Kidney (tissue), 22 donors: ENCODE measurements at places on chromosomes 2 and 18.

GRCh38 chr2:207970147-207970825 lies 55.0 kb downstream of the PLEKHM3 start:
- H3K4me3 ChIP-seq, result no peak overlapping the region
- no peak overlapping the region for H3K27ac ChIP-seq
- H3K27me3 ChIP-seq, result no peaks in the 10 kb centered on the region
- H3K36me3 ChIP-seq, result no peaks in the 10 kb centered on the region

DNA sequence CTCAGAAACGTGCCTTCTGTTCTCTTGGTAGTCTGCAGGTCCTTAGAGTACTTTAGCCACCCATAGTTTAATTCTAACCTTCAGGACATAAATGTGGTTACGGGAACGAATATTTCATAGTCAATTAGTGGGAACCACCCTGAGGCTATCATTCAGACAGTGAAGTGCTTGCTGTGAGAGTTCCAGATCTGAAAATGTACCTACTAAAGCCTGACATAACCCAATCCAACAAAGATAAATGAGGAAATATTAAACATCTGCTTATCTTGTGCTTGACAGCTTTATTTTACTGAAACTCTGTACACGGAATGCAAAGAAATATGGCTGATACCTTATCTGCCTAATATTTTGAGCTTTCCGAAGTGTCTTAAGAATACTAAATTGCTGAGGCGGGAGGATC lies 43.0 kb downstream of the RAB27B start:
- no peak overlapping the region for H3K4me3 ChIP-seq
- DNase-seq, result no peak
- no peaks in the 10 kb centered on the region for H3K4me1 ChIP-seq
- no peaks in the 10 kb centered on the region for H3K27me3 ChIP-seq
- no peak overlapping the region for H3K27ac ChIP-seq
- no peaks in the 10 kb centered on the region for H3K36me3 ChIP-seq

- H3K4me1 ChIP-seq, result no peaks in the 10 kb centered on the region
- no peak overlapping the region for H3K4me3 ChIP-seq
- H3K27ac ChIP-seq, result no peak overlapping the region
These were observed 56.3 kb downstream of the OSBPL1A start for GRCh38 chr18:24341361-24341760.

DNA sequence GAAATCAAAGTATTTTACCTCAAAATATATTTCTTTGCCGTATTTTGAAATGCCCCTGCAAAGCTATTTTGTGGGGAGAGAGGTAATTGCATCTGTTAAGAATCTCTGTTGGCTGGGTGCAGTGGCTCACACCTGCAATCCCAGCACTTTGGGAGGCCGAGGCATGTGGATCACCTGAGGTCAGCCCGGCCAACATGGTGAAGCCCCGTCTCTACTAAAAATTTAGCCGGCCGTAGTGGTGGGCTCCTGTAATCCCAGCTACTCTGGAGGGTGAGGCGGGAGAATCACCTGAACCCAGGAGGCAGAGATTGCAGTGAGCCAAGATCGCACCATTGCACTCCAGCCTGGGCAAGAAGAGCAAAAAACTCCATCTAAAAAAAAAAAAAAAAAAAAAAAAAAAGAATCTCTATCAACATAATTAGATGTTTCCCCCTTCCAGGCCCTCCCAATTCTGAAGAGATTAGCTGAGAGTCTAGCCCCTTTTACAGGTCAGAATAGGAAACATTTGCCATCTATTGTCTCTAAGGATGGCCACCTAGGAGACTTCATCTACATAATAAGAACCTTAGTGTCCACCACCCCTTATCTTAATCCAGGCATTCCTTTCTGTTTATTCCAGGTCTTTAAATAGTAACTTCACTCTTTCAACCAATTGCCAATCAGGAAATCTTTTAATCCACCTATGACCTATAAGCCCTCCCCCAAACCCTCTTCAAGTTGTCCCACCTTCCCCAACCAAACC lies 3.5 kb upstream of the TRAPPC8 start:
- no peak for DNase-seq
- no peaks in the 10 kb centered on the region for H3K4me1 ChIP-seq
- H3K27me3 ChIP-seq, result no peaks in the 10 kb centered on the region
- H3K36me3 ChIP-seq, result no peaks in the 10 kb centered on the region
- no peak overlapping the region for H3K27ac ChIP-seq

GRCh38 chr2:69386789-69387734 lies at the start of gene GFPT1:
Gene GFPT1, minus strand, starts transcription at chr2:69387227. Its CDS starts 156 bp downstream, at chr2:69387071.
- peak; percentile 98 for DNase-seq
- H3K4me3 ChIP-seq, result peak within 1 kb of the TSS; percentile 64
- H3K36me3 ChIP-seq, result no peaks in the 10 kb centered on the region

DNA sequence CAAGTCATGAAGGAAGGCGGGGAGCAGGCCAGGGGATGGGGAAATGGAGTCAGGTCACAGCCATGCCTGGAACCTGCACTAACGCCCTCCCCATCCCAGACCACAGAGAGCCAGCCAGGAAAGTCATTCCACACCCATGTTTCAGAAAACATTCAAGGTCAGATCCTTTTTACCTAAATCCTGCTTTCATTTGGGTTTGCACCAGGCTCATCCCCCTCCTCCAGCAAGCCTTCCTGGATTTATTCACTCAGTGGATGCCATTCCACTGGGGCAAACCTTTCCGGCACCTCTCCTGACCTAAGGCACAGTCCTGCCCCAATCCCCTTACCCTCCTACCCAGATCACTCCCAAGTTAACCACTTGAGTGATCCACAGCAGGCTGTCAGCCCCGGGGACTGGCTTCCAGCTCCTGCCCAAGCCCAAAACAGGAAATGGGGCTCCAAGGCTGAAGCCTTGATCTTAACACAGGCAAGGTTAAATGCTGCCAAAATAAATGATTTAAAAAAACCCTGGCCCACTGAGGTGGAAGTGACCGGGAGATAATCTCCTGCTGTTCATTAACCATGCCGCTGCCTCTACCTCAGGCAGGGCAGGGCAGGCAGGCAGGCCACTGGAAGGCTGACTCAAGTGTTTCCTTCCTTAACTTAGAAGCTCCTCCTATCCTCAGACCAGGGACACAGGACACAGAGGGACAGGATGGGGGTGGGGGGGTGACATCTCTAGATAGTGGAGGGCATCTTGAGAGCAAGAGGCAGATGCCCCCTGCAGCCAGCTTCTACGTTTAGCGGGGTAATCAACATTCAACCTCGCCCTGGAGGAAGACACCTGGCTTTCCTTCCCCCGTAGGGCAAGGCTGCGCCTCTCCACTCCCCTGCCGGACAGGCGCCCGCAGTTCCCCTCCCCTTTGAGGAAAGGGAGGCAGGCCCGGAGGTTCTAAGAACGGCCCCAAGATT lies 1.4 kb downstream of the RAB11FIP5 start:
- H3K27me3 ChIP-seq, result no peaks in the 10 kb centered on the region
- H3K27ac ChIP-seq, result peak overlapping the region; percentile 92
- DNase-seq, result peak; percentile 83
- peak overlapping the region; percentile 64 for H3K4me3 ChIP-seq
- H3K4me1 ChIP-seq, result peaks cover 40% of the 10 kb centered on the region

- DNase-seq, result peak; percentile 65
- H3K36me3 ChIP-seq, result no peaks in the 10 kb centered on the region
- H3K27me3 ChIP-seq, result no peaks in the 10 kb centered on the region
- H3K4me3 ChIP-seq, result no peak overlapping the region
- H3K27ac ChIP-seq, result no peak overlapping the region
These were observed 173.1 kb downstream of the UXS1 start for GRCh38 chr2:106020821-106021661.
